Stimulated activated naive CD8-positive, alpha-beta T cell treated with anti-CD3 and anti-CD28 coated beads, Interleukin-15, amount 100 ng/mL, for 72 hours (primary cell): ENCODE measurements at places on chromosomes 1 and 21.

DNA sequence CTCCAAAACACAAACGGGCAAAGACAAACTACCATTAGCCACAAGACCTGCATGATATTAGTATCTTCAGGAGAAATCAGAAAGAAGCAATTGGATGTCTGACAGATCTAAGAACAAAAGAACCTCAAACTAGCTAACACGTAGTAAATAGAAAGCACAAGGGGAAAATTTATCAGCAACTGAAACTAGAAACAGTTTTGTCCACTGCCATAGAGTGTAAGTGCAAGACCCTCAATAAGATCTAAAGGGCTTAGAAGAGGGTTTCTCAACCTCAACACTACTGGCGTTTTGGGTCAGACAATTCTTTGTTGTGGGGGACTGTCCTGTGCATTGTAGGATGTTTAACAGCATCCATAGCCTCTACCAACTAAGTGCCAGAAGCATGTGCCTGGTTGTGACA lies 54.0 kb downstream of the KLHL20 start:
- DNase-seq: no peak

DNA sequence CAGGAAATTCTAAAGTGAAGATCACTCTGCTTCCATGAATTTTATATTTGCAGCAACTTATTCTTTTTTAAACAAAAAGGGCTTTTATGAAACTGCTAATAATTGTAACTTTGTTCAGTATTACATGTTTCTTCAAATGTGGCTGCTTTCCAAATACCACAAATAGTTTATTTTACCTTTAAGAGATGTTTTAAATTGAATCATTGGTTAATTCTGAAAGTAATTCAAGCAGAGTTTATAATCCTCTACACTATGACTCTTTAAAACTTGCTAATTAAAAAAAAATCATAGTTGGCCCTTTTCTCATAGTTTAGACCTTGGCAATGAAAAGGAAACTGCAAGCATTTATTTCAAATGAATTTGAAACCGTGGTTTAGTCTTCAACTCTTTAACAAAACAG lies 59.6 kb downstream of the SDCCAG8 start:
- no peak for DNase-seq

DNA sequence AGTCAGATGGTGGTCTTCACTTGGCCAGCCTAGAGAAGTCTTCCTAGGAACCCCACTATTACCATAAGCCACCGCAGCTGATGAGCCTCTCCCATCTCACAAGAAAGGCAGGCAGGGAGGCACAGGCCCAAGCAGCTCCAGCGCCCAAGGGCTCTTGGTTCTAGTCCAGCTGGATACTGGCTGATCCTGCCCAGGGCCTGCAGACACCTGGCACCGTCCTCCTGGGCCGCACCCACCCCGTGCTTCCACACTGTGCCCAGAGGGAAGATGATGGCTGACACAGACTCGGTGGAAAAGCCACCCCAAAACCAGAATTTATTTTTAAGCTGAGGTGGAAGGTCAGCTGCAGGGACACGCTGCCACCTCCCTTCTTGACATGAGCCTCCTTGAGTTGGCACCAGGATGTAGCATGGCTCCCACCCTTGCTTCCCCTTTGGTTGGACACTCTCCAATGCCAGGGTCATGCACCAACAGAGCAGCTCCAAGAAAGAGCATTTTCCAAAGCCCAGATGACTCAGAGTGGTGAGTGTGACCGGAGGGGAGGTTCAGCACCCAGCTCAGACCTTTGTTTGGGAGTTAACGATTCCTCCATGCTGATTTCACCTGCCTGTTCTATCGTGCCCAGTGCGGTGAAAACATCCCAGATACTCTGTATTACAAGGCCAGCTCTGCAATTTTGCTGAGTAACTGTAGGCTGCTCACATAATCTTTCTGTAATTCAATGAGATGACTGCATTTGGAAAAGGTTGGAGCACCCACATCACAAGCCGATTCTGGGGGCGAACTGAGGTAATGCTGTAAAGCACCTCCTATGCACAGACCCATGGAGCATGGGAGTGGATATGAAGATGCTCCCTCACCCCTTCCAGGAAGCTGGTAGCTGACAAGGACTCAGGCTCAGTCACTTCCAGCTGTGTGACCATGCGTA lies 63.1 kb upstream of the SLC2A1 start:
- no peak for DNase-seq

- DNase-seq: no peak
Observed at GRCh38 chr21:27168084-27168483, 201.2 kb upstream of the ADAMTS5 start.

DNA sequence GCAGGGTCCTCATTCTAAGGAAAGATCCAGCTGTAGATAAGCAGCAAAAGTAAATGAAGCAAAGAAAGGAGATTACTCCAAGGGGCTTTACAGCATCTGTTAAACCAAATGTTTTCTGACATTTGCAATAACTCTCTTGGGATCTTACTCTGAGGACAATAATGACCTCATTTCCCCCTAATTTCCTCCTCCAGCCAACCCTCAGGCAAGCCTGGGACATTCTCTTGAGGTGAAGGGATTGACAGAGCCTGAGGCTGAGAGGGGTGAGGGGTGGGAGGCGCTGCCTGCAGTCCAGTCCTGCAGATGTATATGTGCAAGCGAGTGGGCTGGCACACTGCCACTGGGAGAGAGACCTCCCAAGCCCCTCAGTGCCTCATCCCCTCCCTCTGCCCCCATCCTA lies 40.5 kb upstream of the NEK2 start:
- DNase-seq: no peak

DNA sequence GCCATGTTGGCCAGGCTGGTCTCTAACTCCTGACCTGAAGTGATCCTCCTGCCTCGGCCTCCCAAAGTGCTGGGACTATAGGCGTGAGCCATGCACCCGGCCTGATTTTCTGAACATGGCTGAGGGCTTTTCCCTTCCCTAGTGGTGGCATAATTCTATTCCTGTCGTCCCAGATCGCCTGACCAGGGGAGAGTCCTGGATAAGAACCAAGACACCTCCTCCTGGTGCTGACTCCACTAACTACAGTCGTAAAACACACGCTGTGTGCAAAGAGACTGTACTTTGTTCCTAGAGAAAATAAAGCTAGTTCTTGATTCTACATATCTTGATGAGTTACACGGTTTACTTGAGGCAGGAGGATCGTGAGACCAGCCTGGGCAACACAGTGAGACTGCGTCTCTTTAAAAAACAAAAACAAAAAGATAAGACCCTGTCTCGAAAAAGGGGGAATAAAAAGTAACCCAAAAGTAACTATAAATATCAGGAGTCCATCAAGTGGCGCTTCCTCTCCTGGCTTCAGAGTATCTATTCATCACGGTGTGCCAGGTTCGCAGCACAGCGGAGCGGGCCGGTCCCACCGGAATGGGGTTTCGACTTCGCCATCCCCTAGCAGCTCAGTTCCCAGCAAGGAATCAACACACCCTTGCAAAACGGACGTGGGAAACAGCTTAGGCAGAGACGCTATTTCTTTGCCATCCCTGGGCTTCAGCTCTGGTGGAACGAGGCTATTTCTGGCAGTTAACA lies 973 bp downstream of the SDF4 start:
- DNase-seq: no peak

GRCh38 chr1:232132572-232132971 lies 497.4 kb downstream of the SIPA1L2 start:
- DNase-seq: no peak

DNA sequence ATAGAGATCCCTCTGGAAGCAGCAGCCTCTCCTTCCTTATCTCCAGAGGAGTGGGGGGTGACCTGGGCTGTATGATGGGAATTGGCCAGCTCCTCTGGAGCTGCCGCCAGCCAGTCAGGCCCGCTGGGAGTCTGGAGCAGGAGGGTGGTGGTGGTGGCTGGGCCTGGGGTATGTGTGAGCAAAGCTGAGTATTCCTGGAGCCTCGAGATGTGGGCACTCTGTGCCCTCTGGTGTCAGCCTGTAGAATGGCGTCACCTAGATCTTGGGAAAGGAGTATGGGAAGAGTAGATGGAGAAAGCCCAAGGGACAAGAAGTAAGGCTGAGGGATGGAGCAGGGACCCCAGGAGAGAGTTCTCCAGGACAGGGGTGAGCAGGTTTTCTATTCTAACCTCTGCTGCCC lies 16.0 kb downstream of the VANGL2 start:
- DNase-seq: no peak

- DNase-seq: peak; percentile 46
Observed at GRCh38 chr1:181033799-181034451, at the start of gene MR1. Gene MR1, plus strand, starts transcription at chr1:181033983. Its CDS starts 25 bp downstream, at chr1:181034008.

GRCh38 chr1:66022904-66023620 lies 230.4 kb downstream of the PDE4B start:
- no peak for DNase-seq

GRCh38 chr1:205274041-205274691 lies 46.4 kb downstream of the TMCC2 start:
- DNase-seq: no peak

GRCh38 chr1:22228505-22228911 lies 85.6 kb upstream of the WNT4 start:
- DNase-seq: no peak

DNA sequence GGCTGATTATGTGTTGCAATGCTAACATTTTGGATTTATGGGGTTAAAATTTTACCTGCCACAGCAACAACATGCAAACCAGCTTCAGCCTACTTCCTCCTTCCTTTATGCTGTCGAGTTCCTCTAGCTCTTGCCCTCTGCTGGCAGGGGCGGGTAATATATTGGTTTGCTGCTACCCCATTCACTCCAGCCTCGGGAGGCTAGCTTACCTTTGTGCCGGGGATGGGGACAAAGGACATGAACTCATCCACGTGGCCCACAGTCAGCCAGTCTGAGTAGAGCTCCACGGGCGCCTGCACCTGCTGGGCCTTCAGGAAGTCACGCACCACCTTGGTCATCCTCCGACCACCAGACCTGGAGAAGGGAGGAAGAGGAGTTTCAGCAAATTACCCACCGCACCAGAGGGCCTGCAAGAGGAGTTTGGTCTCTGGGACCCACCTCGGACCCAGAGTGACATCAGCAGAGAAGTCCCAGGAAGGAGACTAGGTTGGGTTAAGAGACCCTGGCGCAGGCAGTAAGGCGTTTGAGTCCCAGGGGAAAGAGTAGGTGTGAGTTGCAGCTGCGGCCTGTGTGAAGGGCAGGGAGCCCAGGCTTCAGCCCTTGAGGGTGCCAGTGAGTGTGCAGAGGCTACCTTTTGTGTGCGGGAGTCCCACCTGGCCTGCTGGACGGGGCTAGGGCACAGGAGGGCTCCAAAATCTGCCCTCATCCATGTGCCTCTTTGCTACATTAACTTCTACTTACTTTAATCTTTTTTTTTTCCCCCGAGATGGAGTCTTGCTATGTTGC lies 21.8 kb upstream of the SDHB start:
- DNase-seq: no peak

- DNase-seq: no peak
Observed at GRCh38 chr1:245693941-245694752, 539.4 kb downstream of the KIF26B start.

DNA sequence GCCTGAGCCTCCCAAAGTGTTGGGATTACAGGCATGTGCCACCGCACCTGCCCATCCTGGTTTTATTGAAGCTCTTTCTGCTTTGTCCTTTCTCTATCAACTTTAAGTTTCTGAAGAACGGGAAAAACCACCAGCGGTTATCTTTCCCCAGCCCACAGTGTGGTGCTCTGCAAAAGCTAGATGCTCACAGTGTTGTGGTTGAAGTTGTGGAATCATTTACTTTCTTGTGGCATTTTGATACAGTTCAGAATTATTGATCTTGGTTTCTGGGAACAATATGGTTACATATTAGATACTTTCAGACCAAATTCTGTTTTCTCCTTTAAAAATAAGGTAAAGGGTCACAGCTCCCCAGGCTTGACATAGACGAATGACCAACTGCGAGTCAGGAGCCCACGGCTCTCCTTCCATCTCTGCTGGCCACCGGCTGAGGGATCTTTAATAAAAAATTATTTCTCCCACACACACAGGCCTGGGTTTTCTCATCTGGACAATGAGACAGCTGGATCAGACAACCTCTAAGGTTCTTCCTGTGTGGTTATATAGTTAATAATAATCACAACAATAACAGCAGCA lies 385.3 kb downstream of the SETD4 start:
- no peak for DNase-seq

DNA sequence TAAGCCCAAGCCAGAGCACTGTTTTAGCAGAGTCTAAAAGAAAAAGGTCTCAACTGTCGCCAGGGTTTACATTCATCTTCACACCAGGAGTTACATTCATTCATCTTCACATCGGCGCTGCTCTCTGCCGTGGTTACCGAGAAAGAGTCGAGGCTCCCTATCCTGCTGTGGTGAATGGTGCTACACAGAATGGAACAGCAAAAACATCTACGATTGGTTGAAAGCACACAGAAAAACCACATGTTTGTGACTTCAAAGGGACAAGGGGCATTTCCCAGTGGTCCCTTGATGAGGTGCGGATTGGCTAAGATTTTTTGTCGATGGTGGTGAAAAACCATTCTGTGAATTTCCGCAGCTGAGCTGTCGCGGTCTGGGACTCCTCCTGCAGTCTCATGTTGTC lies 231.1 kb downstream of the SIPA1L2 start:
- DNase-seq: no peak

DNA sequence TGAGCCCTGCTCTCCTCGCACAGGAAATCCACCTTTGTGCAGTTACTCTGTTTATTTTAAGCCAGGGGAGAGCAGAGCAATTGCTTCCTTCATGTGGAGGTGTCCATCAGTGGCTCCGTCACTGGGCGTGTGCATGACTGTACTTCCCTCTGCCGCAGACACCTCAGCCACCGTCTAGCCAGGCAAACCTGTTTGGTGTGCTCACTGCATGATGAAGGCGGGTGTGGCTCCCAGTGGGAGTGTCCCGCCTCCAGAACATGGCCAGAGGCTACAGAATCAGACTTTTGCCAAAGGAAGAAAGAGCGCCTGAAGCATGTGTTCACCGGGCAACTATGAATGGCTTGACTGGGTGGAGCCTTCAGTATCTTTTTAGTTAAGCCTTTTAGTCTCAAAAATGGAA lies 26.1 kb upstream of the LAMC2 start:
- DNase-seq: no peak

GRCh38 chr1:161082483-161082882 lies 6.9 kb downstream of the NECTIN4 start:
- no peak for DNase-seq

- no peak for DNase-seq
Observed at GRCh38 chr1:228030451-228031201, 23.8 kb downstream of the WNT3A start.

DNA sequence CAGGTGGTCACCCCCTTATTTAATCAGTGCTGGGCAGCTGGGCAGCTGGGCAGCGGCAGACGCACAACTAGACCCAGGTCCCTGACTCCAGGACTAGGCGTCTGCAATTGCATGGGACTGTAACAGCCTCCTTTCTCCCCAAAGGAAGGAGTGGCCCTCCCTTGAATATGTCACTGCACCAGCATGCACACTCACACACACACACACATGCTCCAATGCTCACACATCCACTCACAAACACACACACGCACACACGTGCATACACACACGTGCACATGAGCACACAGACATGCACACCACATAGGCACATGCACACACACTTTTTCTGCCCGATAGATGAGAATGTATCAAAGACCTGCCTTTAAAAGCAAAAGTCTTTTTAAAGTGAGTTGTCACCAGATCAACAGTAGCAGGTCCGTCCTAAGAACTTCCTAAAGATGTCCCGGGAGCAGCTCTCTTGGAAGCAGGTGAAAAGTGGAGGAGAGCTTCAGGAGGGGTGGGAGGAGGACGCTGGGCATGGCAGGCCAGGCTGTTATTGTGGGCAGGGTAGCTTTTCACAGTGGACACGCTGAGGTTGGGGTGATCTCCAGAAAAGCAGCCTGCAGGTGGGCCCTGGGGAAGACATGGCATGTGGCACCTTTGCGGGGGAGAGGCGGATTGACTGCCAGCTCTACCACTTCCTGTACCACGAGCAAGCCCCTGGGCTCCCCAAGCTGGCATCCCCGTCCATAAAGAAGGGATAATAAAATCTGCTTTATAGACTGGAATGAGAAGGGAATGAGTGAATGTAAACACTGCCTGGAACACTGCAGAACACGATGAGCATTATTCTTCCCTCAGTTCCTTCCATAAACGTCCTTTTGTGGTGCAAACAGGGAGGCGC lies 1.7 kb downstream of the PDE9A start:
- no peak for DNase-seq
